Activated CD4-positive, alpha-beta T cell treated with anti-CD3 and anti-CD28 coated beads, Interleukin-2, Interleukin-6, amounts not matched to agents 100 ng/mL and 50 ng/mL, durations not matched to agents 16 hours and 8 hours (primary cell): ENCODE measurements at places on chromosomes 12 and 14.

- DNase-seq, result no peak
These were observed 8.9 kb downstream of the GPR132 start for GRCh38 chr14:105056303-105056831.

GRCh38 chr14:57883061-57883460, 17.2 kb upstream of the SLC35F4 start:
- no peak for DNase-seq

- DNase-seq, result no peak
These were observed 306.3 kb downstream of the CACNA1C start for GRCh38 chr12:2358986-2359658.

DNA sequence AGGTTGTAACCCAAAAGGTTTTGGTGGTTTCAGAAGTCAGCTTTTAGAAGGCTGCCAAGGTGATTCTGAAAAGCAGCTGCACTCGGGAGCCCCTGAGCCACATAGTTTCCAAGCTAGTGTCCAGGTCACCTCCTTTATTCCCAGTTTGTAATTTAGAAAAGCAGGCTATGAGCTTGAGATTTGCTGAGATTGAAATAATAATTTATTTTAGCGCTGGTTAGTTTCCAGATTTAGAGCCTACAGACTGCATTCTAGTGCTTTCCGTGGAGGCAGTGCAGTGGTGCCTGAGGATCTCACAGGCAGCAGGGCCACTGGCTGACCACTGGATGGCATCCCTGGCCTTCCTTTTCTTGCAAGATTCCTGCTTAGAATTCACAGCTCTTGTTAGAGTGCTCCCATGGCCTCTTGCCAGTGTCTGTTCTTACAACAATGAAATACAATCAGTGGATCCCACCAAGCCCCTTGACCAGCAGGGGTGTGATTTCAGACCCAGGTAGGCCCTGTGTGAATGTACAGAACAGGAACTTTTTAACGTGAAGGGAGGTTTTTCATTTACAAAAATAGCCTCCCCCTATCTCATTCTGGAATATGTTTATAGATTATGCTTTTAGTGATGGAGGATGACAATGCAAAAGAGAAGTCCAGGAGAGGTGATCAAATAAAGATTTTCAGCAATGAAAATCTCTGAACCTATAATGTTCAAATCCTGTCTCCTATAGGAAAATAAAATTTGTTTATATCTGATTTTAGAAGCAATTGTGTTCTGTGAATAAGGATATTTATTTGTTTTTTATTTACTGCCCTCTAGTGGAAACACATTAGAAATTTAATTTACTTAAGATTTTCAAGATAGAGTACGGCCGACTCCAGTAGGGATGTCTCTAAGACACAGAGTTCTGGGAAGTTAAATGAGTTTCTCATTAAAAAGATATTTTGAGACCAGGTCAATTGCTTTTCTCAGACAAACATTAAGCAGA, 362.1 kb upstream of the STXBP6 start:
- DNase-seq, result no peak

DNA sequence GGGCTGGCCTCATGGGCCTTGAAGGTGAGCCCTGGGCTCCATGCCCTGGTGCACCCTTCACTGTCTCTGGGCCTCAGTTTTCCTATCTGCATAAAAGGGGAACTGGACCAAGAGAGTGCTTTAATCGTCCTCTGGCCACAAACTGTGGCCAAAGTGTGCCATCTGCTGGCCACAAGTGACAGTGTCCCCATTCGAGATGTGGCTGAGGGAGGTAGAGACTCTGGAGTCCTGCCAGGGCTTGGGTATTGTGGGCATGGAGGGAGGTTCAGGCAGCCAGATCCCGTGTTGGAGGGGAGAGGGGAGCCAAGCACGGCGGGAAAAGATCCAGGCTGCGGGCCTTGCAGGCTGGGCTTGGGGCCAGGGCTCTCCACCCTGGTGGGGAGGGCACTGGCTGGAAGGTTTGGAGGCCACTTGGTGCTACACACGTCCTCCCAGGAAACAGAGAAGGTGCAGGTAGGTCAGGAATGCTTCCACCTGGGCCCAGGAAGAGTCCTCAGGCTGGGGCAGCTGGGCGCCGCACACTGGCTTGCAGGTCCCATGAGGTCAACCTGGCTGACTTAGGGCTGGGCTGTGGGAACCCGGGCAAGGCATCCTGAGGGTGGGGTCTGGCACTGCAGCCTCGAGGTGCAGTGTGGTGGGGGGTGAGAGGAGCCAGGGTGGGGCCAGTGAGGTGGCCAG, 7.3 kb upstream of the KIF26A start:
- peak; percentile 31 for DNase-seq

DNA sequence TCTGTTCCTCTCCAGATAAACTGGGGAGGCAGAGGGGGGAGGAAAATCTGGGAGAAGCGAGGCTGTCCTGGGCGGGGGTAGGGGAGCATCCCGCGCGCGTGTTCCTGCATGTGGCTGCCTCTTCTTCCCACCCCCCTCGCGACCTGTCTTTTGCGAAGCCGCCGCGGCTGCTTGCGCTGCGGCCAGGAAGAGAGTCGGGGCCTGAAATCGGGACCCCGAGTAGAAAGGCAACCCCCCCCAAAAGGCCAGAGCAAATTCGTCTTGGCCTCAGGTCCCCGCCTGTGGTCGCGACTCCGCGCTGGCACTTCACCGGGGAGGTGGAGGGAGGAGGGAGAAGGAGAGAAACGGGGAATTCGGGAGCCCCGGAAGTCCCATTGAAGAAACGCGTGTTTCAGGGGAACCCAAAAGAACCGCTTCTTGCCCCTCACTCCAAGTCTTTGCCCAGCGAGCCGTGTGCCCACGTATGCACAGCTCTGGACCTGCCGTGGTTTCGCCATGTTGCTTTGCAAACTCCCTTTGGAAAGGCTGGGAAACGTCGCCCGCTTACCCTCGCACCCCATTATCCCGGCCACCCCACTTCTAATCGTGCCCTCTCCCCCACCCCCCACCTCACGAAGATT, 944 bp downstream of the CCND2 start:
- DNase-seq, result peak; percentile 44

DNA sequence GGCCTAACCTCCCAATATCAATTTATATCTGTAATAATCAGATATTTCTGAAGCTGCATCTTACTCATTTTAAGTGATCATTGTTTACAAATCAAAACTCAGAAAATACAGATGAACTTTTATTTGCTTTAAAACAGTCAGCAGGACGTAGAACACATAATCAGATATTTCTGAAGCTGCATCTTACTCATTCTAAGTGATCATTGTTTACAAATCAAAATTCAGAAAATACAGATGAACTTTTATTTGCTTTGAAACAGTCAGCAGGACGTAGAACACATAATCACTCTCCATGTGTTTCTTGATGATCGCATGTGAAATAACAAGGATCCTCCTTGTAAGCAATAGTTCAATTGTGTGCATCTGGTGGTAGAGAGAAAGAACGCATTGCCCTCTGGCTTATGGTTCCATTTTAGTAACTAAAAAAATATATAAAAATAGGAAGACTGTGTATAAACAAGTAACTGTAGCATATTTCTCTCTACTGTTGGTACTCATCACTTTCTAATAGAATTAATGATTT, 15.0 kb upstream of the TMTC2 start:
- no peak for DNase-seq

GRCh38 chr12:16072678-16073077, 161.5 kb downstream of the DERA start:
- DNase-seq, result no peak

DNA sequence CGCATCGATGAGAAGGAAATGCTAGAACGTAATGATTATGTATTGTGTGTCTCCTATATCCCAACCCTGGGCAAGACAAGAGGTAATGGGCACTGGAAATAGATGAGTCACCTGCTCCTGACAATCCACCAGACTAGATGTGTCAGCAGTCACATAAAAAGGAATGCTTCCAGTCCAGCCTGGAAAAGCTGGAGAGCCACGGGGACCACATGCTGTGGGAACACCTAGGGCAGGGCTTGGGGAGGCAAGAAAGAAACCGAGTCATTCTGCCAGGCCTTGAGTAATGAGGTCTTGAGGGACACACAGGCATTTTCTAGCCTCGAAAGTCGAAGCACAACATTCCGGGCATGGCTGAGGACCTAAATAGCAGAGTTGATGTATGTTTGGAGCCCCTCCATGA, 716.7 kb upstream of the TMEM132C start:
- no peak for DNase-seq

GRCh38 chr14:90864741-90865140, 48.5 kb upstream of the TTC7B start:
- no peak for DNase-seq

DNA sequence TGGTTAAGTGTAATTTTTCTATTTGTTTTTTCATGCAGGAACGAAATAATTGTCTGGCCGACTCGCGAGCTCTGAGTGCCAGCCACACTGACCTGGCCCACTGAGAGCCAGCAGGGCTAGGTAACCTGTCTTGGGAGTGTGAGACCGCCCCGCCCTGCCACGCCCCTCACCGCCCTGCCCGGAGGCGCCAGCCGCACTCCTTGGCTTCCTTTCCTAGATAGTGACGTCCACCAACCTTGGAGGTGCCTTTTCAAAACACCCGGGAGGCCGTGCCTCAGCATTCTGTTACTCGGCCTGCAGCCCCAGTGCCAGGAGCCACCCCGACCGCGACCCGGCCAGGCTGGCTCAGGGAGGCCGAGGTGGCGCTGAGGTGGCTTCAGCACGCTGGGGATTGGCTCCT, 21.7 kb downstream of the XRCC3 start:
- no peak for DNase-seq

- DNase-seq, result no peak
These were observed 16.5 kb downstream of the KLHL28 start for GRCh38 chr14:44945264-44945663.

GRCh38 chr14:72253503-72253902, 321.3 kb downstream of the RGS6 start:
- DNase-seq, result no peak

GRCh38 chr12:65898241-65898640, 74.0 kb downstream of the HMGA2 start:
- no peak for DNase-seq

DNA sequence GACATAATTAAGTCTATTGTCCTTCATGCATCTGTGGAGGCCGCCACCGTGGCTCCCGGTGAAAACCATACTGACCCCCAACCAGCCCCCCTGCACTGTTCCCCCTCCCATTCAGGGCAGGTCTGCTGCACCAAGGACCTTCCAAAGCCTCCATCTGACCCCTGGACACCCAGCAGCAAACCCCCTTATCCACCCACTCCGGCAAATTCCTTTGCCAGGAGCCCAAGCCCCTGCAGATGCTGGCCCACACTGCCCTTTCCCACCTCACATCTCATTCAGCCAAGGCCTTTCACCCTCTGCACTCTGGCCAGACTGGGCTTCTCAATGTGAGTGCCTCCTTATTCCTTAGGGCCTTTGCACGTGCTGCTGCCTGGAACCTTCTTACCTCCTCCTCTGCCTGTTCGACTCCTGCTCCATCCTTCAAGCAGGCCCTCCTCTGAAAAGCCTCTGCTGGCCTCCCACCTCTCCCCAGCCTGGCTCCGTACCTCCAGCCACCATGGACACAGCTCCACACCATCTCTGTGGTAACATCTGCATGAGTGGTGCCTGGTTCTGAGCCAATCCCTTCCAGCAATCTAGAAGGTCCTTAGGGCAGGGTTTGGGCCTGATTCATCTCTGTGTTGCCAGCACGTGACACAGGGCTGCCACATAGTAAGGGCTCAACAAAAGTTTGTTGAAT, 230.7 kb downstream of the BCL11B start:
- no peak for DNase-seq

GRCh38 chr14:61438497-61438859, 117.1 kb downstream of the PRKCH start:
- DNase-seq, result peak; percentile 36

DNA sequence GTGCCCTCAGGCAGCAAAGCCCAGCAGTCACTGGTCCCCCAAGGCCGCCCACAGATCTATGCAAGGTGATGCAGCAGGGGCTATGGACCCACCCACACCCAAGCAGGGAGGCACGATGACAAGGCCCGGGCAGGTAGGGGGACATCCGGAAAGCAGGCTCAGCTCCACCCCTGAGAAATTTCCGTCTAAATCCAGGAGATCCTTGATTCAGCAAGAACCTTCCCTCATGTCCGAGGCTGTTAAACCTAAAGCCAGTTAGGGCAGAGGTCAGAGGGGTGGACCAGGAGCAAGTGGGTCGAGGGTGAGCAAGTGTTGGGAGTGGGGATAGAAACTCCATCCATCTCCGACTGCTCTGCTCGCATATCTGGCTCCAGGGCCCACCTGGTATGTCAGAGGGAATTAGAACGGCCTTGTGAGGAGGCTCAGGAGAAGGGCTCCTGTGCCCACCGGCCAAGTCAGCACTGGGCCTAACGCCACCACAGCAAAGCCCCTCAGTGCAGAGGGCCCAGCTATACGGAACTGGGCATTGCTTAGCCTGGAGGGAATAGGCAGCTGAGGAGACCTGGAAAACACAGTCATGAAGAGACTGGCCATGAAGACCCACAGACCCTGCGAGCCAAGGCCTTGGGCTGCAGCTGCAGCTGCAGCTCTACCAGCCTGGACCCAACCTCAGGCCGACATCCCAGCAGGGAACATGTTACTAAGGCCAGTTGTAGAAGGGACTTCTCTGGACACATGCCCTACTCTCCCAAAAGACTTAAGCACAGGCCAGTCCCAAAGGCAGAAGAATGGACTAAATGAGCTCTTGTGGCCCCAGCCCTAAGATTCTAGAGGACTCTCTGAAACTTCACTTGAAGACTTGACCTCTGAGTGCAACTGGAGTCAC, 34.3 kb downstream of the DAD1 start:
- DNase-seq, result peak; percentile 51

DNA sequence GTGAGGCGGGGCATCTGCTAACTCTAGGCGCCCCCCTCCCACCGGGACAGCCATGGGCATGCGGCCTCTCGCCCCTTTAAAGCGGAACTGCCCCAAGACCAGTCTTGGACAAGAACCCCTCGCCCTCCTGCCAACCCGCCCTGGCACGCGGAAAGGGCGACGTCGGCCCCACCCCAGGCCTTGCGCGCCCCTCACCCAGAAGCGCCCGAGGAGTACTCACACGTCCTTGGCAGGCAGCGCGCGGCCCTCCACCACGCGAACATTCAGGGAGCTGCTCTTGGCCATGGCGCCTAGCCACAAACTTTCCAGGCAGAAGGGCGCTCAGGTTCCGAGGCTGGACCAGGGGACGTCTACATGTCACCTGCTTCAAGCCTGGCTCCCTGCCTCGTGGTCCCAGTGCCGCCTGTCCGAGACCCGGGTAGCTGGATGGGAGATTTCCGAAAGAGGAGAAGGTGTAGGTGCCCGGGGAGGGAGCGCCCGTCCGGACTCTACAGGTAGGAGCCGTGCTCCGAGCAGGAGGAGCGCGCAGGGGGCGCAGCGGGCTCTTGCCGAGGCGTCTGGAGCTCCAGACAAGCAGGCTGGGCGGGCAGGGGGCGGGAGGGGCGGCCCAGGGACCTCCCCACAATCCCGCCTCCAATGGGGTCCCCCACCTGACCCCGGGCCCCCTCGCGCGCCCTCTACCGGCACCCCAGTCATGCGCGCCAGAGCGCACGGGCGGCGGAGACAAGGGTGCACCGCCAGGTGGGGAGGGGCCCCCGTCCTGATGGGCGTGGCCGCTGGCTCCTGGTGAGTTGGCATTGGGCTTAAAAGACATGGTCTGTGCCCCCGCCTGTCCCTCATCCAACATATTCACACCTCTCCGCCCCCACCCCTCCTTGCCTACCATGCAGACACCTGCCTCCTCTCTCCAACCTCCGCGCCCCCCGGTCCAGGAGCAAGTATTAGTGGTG, at the start of gene RASAL1:
Gene RASAL1 (minus strand): TSS at position 584 of the 950 bp plus-strand sequence. CDS start 299 bp downstream, at position 285.
- peak; percentile 79 for DNase-seq

GRCh38 chr12:42892702-42893551, 303.4 kb upstream of the PRICKLE1 start:
- DNase-seq, result no peak

GRCh38 chr12:8465301-8465996, 9.7 kb downstream of the CLEC6A start:
- no peak for DNase-seq

- DNase-seq, result no peak
These were observed 4.2 kb downstream of the ACYP1 start for GRCh38 chr14:75059642-75060041.
